Left renal pelvis (tissue), 4 donors: ENCODE measurements at places on chromosomes 4 and X.

- no peak for DNase-seq
Measured at GRCh38 chrX:11757719-11758399, at the start of gene MSL3. Gene MSL3 (plus strand): TSS chrX:11758237. CDS start chrX:11758264, 27 bp downstream.

- no peak for DNase-seq
Measured at GRCh38 chrX:108332281-108332680, 105.9 kb downstream of the COL4A6 start.

- DNase-seq, result no peak
Measured at GRCh38 chr4:103073792-103074438, 2.6 kb downstream of the SLC9B2 start.

DNA sequence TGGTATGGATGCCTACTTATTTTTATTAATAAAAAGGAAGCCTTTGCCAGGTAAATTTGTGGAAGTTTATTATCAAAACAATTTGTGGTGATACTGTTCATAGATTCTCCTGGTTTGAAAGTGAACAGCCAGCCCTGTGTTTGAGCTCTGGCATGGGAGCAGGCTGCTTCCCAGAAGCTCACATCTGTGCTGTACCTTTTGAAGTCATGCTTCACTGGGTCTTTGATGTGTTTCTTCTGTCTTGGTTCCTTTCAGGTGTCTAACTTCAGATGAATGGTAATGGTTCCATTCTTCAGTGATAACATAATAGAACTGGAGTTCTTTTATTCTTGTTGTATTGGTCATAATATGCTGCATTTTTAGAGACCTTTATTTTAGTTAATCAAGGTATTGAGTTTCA lies 85.5 kb downstream of the BMPR1B start:
- DNase-seq, result no peak

GRCh38 chr4:56128213-56128612 lies 179.5 kb downstream of the CEP135 start:
- DNase-seq, result no peak

DNA sequence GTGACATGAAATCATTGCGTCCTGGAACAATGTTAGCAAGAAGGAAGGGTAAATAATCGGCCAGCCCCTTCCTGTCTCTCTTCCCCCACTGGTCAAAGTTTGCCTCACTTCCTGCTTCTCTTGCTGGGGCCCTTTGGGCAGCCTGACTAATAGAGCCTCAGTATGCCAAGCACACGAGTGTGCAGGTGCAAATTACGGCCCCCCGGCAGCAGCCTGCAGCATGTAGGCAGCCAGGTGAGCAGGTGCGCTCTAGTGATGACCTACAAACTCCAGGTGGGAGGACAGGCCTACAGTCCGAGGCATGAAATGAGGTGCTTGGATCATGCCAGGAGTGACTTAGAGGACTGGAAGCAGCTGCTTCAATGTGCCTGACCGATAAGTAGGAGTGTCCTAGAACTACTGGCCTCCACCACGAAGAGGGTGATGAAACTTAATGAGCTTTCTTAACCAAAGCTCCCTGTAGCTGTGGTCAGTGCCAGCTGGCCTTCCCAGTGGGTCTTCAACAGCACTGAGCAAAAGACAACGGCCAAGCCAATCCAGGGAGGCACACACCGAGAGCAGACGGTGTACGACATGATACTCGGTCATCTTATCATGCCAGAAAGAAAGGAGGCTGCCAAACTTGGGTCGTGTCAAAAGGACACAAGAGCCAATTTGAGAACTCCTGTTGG lies 26.1 kb upstream of the FAT1 start:
- DNase-seq, result no peak

- no peak for DNase-seq
Measured at GRCh38 chr4:115165503-115165902, 52.1 kb upstream of the NDST4 start.

- DNase-seq, result no peak
Measured at GRCh38 chr4:65552057-65552456, 118.2 kb downstream of the EPHA5 start.

DNA sequence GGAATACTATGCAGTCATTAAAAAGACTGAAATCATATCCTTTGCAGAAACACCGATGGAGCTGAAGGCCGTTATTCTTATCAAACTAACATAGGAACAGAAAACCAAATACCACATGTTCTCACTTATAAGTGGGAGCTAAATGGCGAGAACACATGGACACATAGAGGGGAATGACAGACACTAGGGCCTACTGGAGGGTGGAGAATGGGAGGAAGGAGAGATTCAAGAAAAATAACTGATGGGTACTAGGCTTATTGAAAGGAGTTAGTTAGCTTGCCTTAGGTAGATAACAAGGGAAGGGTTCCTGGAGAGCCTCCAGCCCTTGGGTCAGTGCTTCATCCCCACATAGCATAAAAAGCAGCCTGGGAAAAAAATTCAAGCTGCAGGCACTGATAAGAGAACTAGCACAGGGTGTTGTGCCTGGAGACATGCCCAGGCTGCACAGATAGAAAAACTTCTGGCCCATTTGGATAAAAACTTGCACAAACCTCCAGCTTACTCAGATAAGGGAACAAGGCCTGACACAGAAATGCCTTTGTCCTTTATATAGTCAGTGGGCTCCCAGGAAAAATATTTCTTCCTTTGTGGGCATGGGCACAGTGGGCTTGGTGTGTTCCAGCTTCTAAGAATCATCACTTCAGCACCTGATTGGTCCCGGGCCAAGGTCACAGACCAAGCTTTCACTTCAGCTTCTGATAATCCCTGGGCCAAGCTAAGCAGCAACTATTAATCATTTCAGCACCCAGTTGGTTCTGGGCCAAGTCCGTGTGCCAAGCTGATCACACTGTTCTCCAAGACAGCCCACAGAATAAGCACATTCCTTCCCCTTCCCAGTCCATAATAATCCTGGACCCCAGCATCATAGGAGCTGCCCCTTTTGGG lies 23.1 kb upstream of the PWWP3B start:
- no peak for DNase-seq

DNA sequence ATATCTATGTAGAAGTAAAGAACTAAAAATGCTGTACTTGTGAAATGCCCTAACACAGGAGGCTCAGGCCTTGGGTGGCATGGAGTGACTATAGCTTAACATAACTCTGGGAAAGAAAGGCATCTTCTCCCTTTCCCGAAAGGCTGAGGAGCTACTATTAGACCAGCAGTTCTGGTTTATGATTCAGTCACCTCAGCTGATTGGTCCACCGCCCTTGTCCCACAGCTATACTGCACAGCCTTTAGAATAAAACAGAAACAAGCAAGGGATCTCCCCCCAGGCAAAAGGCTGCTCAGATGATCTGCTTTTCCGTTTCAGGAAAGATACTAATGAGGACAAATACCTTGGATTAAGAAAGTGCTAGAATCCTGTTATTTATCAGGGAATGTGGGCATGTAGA lies 171.3 kb downstream of the SNCA start:
- no peak for DNase-seq

DNA sequence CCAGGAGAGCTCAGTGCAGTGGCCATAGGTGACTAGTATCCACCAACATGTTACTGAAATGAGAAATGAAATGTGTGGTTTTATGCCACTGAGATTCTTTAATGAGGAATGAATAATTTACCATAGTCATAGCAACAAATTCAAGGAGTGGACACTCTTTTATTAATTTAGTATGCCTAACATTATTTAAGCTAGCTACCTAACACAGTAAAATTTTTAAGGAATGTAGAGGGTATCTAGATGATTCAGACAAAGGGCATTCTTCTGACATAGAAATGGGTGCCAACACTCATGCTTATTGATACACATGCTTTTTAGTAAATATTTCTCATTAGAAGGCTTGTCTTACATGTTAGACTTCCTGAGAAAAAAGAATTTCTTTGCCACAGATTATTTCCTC lies 33.3 kb upstream of the SULT1B1 start:
- no peak for DNase-seq

- no peak for DNase-seq
Measured at GRCh38 chrX:119475389-119476101, 7.3 kb downstream of the SLC25A5 start.

GRCh38 chr4:17619416-17620105 lies 5.1 kb downstream of the MED28 start:
- DNase-seq, result no peak

DNA sequence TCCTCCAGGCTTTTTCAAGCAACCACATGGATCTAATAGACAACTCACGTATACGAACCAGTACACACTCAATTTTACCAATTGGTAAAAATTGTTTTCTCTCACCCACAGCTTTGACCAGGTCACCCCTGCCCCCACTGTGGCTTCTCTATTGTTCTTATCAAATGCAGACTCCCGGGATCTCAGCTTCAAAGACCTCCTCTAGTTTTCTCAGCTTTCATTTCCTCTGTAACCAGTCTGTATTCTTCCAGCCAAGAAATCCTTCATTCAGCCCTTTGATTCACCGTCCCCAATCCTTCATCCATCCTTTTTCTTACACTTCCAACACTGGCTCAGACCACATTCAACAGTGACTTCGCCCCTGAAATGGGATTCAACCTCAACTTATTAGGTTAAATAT lies 120.7 kb downstream of the CORIN start:
- no peak for DNase-seq

DNA sequence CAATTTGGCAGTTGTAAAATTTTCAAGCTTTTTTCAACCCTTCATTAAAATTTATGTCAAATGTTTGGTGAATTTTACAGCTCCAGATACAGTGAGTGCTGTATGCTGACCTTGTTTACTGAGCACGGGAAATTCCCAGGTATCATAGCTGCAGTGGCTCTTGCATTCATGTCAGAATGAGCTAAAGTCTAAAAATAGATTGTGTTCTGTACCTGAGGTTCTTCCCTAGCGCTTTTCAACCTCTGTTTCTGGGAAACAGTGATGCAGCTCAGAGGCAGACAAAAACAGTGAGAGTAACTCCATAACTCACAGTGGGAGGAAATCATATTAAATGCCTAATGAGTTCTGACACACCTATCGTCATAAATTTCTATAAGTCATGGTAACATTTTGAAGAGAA lies 393.8 kb upstream of the GNPDA2 start:
- DNase-seq, result no peak

DNA sequence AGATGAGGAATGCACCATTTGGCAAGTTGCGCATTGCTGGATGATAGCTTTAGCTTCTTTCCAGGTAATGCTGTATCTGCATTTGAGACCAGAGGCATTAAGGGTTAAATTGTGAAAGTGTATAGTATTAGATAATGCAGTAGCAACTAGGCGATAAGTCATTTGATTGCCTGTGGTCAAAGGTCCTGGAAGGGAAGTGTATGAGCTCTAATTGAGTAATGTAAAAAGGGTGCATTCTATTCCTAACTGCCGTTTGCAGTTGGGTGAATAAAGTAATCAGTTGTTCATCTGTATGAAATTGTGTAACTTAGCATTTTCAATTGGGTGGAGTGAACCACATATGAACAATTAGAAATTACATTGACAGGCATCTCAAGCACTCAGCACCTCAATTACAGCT lies 54.5 kb upstream of the WDR1 start:
- DNase-seq, result no peak

GRCh38 chr4:165288226-165288625 lies 39.2 kb upstream of the MSMO1 start:
- no peak for DNase-seq

- DNase-seq, result no peak
Measured at GRCh38 chr4:115117651-115118050, 4.2 kb upstream of the NDST4 start.

DNA sequence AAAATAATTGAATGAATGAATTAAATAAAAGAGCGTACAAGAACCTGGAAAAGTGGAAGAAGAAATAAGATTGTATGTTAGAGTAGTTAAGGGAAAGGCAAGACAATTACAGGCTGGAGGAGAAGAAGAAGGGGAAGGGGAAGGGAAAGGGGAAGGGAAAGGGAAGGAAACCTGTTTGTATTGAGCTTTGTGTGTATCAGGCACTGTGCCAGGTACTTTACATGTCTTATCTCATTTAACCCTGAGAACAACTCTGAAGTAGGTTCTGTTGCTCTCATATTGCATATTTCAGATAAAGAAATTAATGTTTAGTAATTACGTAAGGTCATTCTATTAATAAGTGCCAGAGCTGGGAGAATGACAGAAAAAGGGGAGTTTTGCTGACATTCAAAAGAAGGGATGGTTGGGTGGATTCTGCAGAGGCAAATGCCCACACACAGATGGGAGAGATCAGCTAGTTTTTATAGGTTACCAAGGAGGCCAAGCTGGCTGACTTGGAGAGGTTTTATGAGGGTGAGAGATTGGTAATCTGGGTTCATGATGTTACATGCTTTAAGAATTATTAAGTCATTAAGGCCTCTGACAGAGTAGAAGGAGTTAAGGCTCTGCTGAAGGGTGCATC lies 92.3 kb upstream of the LCORL start:
- no peak for DNase-seq

GRCh38 chr4:25722964-25723363 lies 67.3 kb downstream of the SLC34A2 start:
- DNase-seq, result no peak

DNA sequence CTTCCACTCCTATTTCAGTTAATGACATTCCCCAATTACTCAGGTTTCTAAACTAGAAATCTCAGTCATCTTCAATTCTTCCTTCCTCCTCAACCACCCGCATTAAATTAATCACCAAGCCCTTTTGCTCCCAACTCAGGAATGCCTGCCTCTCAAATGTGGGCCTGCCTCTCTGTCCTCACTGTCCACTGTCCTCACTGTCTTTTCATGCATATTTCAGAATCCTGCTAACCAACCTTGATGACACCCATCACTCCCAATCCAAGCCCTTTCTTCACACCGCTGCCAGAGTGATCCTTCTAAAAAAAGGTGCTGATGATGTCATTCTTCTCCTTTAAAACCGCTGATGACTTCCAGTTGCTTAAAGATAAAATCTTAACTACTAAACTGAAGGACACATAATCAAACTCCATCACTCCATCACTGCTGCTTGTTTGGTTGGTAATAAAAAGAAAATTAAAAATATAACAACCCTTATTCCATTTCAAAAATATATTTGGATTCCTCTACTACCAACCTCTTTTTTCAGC lies 5.1 kb upstream of the APBB2 start:
- no peak for DNase-seq

- DNase-seq, result no peak
Measured at GRCh38 chr4:146051223-146051622, 112.6 kb upstream of the ZNF827 start.

DNA sequence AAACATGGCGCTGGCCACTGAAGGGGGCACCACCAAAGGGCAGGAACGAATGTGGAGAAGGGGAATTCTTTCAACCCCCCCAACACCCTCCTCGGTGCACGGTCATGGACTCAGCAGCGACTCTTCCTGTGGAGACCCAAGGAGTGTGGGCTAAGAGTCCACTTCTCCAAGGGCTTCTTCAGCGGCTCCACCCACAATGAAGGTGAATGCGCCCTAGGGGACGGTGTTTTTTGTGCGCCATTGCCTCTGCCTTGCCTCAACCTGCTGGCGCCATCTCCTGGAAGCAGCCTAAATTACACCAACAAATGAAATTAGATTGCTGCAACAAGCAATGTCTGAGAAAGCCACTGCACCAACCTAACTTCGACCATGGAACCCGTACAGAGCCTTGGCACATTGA lies 169.2 kb upstream of the MAGEB18 start:
- DNase-seq, result no peak
